ENCODE measurements at places on chromosomes 3 and 15. TPM values are rescaled to one million over a fixed set of nuclear protein-coding genes. Genes with fewer than 3 reads are reported as not detected.

Gene ALDH1A2
- total RNA-seq = 1.1 TPM

Gene PIAS1
- 29.0 TPM for total RNA-seq

Gene RARB
- total RNA-seq = 4.1 TPM

Gene GRAMD2A
- total RNA-seq = not detected

Gene ADAMTS7
- 32.4 TPM for total RNA-seq

Measured in osteoblast (primary cell).